ENCODE measurements at places on chromosomes 16 and 17.

DNA sequence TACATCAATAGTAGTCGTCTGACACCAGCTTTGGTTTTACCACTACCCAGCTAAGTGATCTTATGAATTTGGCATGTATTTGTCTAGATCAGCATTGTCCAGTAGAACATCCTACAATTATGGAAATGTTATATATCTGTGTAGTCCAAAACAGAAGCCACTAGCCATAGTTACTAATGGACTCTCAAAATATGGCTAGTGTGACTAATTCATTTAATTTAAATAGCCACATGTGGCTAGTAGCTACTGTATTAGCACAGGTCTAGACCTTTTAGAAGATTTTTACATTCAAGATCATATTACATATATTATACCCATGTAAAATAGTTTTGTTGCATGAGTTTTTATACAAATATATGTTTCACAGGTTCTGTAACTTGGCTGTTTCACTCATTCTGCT, 27.0 kb upstream of the NFAT5 start:
- no peak for DNase-seq

DNA sequence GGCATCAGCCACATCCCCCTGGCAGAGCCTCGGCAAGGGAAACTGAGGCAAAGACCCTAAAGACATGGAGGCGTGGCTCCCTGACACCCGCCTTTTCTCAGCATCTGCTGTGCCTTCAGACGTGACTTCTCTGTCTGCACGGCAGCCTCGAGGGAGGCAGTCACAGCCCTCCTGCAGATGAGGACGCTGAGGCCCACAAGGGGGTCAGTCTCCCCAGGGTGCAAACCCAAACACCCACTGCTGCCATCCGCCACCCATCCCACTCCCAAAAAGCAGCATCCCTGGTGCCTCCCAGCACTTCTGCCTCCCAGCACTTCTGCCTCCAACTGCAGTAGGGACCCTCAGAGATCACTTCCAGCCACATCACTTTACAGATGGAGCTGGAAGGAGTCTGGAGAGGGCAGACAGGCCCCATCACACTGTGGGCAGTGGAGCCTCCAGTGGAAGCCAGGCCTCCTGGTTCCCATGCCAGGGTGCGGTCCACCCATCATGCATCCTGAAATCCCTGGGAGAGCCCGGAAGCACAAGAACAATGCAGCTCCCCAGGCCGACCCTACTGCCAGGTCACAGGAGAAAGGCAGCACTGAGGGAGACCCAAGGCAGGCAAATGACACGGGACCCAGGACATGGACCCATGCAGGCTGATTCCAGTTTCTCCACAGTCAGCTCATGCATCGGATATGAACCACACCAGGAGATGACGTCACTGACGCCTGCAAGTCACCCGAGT, 23.8 kb downstream of the KDM8 start:
- DNase-seq = no peak

- no peak for DNase-seq
Measured at GRCh38 chr17:75998327-75998795, 2.3 kb upstream of the CDK3 start.

- DNase-seq = no peak
Measured at GRCh38 chr16:89761304-89761922, 40.1 kb downstream of the ZNF276 start.

DNA sequence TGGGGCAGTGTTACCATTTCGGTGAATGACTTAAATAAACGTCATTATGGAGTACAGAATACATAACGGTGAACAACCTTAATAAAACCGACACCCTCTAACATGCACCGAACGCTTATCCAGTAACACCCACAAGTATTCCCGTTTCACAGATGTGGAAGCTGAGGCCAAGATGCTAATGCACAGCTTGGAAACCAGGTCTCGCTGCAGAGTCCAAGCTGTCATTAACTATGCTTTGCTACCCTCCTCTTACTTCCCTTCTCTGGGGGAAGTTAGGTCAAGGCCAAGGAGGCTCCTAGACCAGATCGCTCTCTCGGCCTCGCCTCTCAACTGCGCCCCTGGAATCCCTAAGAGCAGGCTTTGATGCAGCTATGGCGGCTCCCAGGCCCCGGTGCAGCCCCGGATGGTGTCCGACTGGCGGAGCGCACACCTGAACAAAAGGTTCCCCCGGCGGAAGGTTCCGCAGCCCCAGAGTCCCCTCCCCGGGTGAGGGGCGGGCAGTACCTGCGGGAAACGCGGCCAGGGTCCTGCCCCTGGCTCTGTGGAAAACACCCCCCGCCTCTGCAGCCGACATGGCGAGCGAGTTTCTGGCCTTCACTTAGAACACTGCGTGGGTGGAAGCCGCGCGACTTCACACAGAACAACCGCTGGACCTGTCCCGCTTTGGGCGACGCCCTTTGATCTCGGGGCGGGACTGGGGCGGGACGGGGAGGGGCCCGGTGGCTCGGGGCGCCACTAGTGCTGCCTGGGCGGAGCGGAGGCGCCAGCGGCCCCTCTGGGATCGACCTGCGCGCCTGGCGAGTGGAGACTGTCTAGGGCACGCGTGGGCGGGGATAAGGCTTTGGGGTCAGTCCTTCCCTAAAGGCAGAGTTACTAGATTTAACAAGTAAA, at the start of gene CPPED1:
CPPED1 (minus strand) TSS at position 685 of the 891 bp plus-strand sequence; CDS start at position 574, 111 bp downstream.
- peak; percentile 78 for DNase-seq

DNA sequence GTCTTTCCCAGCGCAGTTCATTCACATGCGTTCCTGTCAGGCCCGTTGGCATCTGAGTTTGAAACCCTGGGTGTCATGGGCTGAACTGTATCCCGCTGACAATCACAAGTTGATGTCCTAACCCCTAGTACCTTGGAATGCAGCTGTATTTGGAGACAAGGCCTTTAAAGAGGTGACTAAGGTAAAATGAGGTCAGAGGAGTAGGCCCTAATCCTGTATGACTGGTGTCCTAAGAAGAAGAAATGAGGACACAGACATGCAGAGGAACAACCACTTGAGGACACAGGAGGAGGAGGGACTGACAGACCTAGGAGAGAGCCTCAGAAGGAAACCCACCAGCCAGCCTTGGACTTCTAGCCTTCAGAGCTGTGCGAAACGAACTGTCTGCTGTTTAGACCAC, 33.1 kb downstream of the TRPV2 start:
- no peak for DNase-seq

GRCh38 chr16:56226845-56227525, 35.7 kb downstream of the GNAO1 start:
- DNase-seq = no peak

DNA sequence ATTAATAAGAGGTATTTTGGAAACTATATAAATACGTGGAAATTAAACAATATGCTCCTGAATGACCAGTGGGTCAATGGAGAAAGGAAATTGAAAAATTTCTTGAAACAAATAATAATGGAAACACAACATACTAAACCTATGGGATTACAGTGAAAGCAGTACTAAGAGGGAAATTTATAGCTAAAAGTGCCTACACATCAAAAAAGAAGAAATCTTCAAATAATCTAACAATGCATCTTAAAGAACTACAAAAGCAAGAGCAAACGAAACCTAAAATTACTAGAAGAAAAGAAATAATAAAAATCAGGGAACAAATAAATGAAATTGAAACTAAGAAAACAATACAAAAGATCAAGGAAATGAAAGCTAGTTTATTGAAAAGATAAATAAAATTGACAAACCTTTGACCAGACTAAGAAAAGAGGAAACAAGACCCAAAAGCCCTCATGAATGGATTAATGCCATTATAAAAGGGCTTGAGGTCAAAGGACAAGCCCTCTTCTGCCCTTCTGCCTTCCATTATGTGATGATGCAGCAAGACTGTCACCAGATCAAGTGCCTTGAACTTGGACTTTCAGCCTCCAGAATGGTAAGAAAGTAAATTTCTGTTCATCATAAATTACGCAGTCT, 43.9 kb upstream of the ALDH3A1 start:
- DNase-seq = no peak

- DNase-seq = no peak
Measured at GRCh38 chr17:72761431-72761830, 331.1 kb downstream of the SLC39A11 start.

Measured in caudate nucleus (tissue), 63 donors.